GF-D8 (cell line): ENCODE measurements at places on chromosomes 3 and 15.

- DNase-seq, result no peak
Observed at GRCh38 chr15:31162721-31163510, 61.4 kb upstream of the TRPM1 start.

GRCh38 chr3:45479621-45480035, 91.3 kb downstream of the LARS2 start:
- DNase-seq, result no peak

GRCh38 chr3:11159421-11159904, 5.2 kb downstream of the HRH1 start:
- DNase-seq, result no peak

GRCh38 chr15:72933976-72934375, 118.3 kb upstream of the NEO1 start:
- DNase-seq, result no peak

DNA sequence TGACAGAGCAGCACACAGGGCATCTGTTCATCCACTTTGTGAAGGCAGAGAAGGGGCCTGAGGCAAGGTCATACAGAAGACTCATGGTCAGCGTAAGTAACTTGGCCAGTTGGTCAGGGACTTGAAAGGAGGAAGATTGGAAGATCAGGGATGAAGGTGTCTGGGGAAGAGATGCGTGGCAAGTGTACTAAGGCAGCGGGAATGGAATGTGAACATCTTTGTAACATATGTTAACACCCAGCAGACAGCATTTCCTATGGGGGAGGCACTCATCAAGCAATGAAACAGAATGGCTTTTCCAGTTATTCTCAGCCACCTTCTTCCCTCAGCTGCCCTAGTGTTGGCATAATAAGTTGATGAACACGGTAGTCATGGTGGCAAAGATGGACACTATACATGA, 7.8 kb upstream of the RFC4 start:
- no peak for DNase-seq

DNA sequence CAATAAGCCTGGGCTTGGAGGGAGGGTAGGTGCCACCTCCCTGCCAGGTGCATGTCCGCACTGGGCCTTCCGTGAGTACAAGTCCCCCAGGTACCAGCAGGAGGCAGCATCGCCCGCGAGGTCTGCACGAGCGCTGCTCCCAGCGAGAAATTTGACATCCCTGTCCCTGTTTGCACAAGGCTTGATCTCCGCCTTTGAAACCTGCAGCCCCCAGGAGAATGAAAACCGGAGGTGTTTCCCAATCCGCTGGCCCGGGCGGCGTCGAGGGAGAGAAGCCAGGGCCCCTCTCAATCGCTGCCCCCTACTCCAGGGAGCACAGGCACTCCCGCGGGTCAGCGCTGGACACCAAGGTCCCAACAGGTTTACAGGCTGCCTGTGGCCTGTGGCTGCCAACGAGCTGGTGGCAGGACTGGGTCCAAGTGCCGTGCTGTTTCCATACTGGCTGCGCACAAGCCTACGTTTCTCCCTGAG, 961 bp downstream of the HAPLN3 start:
- DNase-seq, result no peak
